ENCODE measurements at places on chromosomes 2 and 18. TPM values are rescaled to one million over a fixed set of nuclear protein-coding genes. Genes with fewer than 3 reads are reported as not detected.

DNA sequence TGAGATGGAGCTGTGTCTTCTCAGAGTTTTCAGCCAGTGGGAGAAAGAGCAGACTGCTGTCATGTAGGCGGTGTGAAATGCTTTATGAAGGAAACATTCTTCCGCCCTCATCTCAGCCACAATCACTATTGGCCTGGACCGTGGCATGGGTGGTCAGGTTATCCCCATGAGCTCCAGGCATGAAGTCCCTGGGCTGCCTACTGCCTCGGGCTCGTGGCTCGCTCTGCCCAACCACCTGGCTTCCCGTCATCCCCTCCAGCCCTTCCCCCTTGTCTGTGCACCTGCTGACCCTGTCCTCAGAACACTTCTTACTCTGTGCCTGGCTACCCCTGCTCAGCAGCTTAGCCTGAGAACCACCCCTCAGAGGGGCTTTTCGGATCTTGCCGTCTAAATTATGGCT, 15.5 kb downstream of the COLEC11 start:
- peak; percentile 18 for DNase-seq

- no peak for DNase-seq
Observed at GRCh38 chr18:70127359-70127758, 78.1 kb downstream of the RTTN start.

- DNase-seq: no peak
Observed at GRCh38 chr2:31526946-31527732, 53.6 kb downstream of the SRD5A2 start.

DNA sequence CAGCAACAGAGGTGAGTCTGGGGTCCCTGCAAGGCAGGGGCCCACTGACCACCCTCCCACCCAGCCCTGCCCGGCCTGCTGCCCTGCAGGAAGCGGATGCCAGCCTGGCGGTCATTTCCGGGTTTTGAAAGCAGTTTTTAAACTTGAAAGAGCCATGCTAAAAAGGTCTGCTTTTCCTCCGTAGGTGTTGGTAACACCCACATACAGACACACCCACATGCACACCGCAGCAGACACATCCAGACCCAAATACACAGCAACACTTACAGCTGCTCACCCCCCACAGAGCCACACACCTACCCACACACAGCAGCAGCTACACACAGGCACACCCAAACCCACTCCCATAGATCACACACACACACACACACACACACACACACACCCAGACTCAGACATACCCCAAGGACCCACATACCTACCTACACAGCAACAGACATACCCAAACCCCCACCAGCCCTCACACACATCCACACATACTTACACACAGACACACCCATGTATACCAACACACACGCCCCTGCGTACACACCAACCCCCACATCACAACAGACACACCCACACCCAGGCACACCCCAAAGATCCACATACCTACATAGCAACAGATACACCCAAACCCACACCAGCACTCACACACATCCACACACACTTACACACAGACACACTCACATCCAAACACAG, 7.6 kb downstream of the ZFP36L2 start:
- DNase-seq: peak; percentile 84

- no peak for DNase-seq
Observed at GRCh38 chr18:8056723-8057122, 489.6 kb downstream of the PTPRM start.

DNA sequence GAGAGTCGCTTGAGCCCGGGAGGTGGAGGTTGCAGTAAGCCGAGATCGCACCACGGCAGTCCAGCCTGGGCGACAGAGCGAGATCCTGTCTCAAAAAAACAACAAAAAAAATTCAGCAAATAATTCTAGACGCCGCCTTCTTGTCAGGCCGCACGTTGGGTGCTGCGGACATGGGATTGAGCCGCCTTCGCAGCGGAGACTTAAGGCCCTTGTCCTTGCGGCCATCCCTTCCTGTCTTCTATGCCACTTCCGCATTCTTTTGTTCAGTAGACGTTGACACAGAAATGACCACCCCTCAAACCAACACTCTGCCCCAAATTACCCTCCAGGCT, 15.8 kb downstream of the PTPN18 start:
- no peak for DNase-seq

- no peak for DNase-seq
Observed at GRCh38 chr2:128314348-128315121, 4.1 kb downstream of the HS6ST1 start.

DNA sequence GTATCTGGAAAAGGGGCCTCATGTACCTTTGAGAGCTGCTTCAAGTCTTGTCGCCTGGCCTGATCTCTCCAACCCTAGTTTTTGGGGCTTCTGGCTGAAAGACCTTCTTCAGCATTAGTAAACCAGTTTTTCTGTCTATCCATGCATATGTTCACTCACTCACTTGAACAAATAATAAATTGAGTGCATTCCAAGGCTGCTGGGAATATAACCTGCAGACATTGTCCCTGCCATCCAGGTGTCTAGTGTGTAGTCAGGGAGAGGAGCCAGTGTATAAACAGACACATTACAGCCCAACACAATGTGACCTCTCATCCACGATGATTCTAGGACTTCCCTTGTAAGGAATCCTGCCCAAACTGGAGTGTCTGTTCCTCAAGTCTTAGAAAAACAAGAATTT, 262.1 kb downstream of the PRKCE start:
- no peak for DNase-seq

DNA sequence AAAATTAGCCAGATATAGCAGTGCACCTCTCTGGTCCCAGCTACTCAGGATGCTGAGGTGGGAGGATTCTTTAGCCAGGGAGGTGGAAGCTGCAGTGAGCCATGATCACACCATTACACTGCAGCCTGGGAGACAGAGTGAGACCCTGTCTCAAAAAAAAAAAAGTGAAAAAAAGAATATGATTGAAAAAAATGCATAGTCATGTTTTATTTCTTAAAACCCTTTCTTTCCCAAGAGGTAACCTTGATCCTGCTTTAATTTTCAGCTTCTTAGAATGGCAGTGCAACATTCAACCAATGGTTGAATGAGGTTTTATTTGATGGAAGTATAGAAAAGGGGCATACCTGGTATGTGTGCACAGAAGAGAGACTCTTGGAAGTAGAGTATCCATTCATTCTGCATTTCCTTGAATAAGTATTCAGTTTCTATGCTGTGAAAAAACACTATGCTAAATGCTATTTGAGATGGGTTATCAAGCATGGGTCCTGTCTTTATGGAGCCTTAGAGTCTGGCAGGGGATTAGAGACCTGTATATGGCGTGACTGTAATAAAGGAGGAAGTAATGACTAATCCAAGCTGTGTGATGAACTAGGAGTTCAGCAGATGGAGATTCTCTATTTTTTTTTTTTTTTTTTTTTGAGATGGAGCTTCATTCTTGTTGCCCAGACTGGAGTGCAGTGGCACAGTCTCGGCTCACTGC, 146.3 kb downstream of the WDSUB1 start:
- no peak for DNase-seq

DNA sequence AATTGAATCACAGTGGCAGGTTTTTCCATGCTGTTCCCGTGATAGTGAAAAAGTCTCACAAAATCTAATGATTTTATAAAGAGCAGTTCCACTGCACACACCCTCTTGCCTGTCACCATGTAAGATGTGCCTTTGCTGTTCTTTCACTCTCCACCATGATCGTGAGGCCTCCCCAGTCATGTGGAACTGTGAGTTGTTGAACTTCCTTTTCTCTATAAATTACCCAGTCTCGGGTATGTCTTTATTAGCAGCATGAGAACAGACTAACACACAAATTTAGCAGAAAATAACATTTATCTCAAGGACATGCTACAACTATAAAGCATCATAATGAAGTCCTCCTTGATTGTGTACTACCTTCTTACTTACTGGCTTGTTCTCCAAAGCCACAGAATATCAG, 1526.0 kb downstream of the LRP1B start:
- DNase-seq: no peak

Gene REEP1
- 7.8 TPM for total RNA-seq

GRCh38 chr2:196530910-196531309, 108.6 kb upstream of the CCDC150 start:
- no peak for DNase-seq

- no peak for DNase-seq
Observed at GRCh38 chr2:10704034-10704594, 14.3 kb upstream of the NOL10 start.

DNA sequence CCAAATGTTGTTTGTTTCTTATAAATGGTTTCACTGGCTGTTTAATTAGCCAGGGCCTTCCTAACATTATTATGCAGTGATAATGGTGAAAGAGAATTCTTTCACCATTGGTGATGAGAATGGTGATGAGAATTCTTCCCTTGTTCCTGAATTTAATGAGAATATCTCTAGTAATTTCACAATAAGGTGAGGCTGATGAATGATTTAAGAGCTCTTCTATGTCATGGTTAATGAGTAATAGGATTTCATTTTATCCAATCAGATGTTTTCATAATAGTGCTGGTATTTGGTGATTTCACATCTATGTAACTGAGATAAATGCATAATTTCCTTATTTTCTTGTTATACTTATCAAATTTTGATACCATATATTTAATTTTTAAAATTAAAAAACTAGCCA, 535.7 kb upstream of the ZEB2 start:
- no peak for DNase-seq

Gene NEB
- 1.9 TPM for total RNA-seq

- no peak for DNase-seq
Observed at GRCh38 chr2:22879009-22879863, 505.7 kb upstream of the KLHL29 start.
